Myocyte (in vitro differentiated cells): ENCODE measurements at places on chromosomes 1 and 21. TPM values are rescaled to one million over a fixed set of nuclear protein-coding genes. Genes with fewer than 3 reads are reported as not detected.
A peak's percentile ranks its signal among the peaks of the same experiment; 100 is the strongest.

- DNase-seq: no peak
These were observed 8.7 kb downstream of the CAPZB start for GRCh38 chr1:19476450-19477190.

- peak; percentile 16 for DNase-seq
These were observed 122.9 kb downstream of the NUF2 start for GRCh38 chr1:163444665-163445064.

Gene LCA5L
- total RNA-seq: 2.2 and 2.7 TPM in 2 replicates

GRCh38 chr1:26012864-26013263 lies 8.7 kb upstream of the EXTL1 start:
- DNase-seq: no peak

DNA sequence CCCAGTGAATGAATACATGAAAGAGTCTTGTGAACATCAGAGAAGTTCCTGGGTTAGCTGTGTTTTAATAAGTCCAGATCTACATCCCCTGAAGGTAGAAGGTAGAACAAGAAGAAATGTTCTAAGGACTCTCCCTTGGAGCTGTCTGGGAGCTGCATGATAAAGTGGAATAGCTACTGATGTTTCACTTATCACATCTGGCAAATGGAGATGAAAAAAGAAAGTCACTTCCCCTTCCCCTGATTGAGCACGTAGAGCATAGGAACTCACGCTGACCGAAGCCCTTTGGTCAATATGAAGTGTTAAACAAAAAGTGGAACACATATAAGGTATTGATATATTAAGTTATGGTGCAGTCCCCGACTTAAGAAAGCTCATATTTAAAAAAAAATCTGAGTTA lies 53.2 kb upstream of the PARP1 start:
- DNase-seq: no peak

Gene SLC45A1
- 0.70 and 0.94 TPM in 2 replicates for total RNA-seq

Gene TP53BP2
- total RNA-seq: 44.4 and 54.3 TPM in 2 replicates

Gene C4BPA
- total RNA-seq: not detected in 2 replicates

Gene SNRNP40
- total RNA-seq: 54.6 and 55.3 TPM in 2 replicates

Gene MIXL1
- not detected in 2 replicates for total RNA-seq

DNA sequence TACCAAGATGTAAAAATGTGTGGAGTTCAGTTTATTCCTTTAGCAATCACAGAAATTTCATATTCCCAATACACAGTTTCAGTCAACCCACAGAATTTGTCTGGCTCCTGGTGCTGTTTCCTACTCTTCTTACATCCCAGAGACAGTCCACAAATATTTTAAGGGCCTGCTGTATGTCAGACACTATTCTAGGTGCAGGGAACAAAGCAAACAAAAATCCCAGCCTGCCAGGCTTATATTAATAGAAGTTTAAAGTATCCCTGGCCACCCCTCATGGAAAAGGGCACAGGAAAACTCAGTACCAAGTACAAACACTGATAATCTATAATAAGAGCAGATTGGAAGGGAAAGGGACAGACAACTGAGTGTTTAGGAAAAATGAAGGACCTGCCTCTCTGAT lies 194.8 kb downstream of the ZP4 start:
- no peak for DNase-seq

- peak; percentile 34 for DNase-seq
These were observed 14.9 kb upstream of the CD247 start for GRCh38 chr1:167532964-167533824.

- no peak for DNase-seq
These were observed 260.2 kb upstream of the RUNX1 start for GRCh38 chr21:35309316-35309715.
